ENCODE measurements at places on chromosomes 3 and 15. TPM values are rescaled to one million over a fixed set of nuclear protein-coding genes. Genes with fewer than 3 reads are reported as not detected.

CEMIP gene
- total RNA-seq, result 0.71 TPM

WDR49 gene
- 2.4 TPM for total RNA-seq

TIMP4 gene
- 3.0 TPM for total RNA-seq

SHC4 gene
- total RNA-seq, result 4.9 TPM

CPNE4 gene
- 3.2 TPM for total RNA-seq

GRCh38 chr3:50623840-50624474 is 7.0 kb downstream of the MAPKAPK3 start:
- no peak for ATAC-seq

All from motor neuron (in vitro differentiated cells).